ENCODE measurements at places on chromosomes 4 and X.
A peak's percentile ranks its signal among the peaks of the same experiment; 100 is the strongest.

DNA sequence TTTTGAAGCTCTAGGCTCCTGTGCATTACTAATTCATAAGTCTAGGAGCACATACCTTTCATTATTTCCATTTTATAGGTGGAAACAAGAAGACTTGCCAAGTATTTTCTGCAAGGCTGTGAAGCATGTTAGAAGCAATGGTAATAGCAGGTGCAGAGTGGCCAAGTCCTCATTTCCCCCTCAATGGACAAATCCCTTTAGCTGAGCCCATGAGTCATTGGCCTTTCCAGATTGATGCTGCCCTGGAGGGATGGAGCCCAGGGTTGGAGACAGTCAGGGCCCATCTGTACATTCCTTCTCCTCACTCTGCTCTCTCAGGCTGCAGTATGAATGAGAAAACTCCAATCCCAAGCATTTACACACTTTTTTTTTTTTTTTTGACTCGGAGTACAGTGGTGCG lies 6.6 kb downstream of the MGST2 start:
- DNase-seq, result no peak

GRCh38 chrX:12802741-12803140 lies 11.5 kb downstream of the PRPS2 start:
- DNase-seq, result no peak

GRCh38 chrX:63050225-63050624 lies 300.9 kb downstream of the SPIN4 start:
- no peak for DNase-seq

GRCh38 chrX:21813612-21814368 lies 25.6 kb upstream of the MBTPS2 start:
- DNase-seq, result no peak

DNA sequence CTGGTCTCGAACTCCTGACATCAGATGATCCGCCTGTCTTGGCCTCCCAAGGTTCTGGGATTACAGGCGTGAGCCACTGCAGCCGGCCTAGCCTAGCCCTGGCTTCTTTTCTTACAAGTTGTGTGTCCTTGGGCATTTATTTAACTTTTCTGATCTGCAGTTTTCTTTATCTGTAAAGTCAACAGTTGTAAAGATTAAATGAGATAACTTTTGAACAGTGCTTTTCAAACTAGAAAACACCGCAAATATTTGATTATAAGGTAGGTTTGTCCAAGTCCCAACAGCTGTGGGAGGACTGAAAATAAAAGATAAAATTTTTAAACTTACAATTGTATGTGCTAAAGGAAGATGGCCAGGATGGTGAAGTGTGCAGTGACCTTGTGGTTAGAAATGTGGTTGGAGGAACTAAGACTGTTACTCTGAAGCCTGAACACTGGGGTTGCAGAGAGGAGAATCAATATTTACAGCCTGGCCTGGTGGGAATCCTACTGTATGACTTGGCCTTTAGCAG lies 44.8 kb downstream of the GSX2 start:
- peak; percentile 11 for DNase-seq

DNA sequence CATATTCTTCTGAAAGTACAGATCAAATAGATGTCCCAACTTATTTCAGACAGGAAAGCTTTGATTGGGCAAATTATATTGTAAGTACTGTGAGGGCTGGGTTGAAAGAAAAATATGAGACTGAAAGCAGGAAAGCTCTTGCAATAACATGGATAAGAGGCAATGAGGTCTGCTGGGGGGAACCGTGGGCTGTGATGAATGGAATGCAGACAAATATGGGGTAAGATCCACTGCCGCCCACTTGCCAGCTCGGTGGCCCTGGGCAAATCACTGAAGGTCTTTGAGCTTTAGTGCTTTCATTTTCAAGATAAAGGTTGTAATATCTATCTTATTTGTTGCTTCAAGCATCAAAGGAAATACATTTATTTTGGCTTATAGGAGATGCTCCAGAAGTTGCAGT lies 51.0 kb downstream of the AGA start:
- no peak for DNase-seq

DNA sequence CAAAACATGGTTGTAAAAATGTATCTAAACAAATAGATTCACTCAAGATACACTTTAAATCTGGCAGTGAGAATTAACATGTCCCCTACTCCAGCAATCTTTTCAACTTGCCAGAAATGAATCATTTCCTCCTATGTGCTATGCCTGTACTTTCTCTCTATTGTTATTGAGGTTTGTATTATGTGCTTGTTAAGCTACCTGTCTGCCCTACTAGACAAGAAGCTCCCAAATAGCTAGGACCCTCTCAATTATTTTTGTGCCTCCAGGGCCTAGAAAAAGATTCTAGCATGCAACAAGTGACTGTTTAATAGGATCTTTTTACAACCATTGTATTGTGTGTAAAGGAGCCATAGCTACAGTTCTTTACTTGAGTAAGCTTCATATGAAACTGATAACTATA lies 3.5 kb upstream of the SAP30 start:
- DNase-seq, result no peak

DNA sequence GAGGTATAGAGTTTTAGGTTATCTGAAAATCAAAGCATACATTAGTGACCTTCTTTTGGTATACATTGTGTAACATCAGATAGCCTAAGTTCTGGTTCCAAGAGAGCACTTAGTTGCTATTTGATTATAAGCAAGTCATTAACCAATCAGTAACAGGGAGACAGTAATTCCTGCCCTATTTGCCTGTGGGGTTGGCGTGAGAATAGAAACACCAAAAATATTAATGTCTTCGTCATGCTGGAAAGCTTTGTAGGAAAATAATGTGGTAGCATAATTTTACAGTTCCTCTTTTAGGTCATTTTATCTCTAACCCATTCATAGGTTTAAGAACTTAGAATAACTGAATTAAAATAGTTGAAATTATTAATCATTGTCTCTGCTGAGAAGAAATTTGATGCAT lies 37.8 kb downstream of the NPNT start:
- no peak for DNase-seq

DNA sequence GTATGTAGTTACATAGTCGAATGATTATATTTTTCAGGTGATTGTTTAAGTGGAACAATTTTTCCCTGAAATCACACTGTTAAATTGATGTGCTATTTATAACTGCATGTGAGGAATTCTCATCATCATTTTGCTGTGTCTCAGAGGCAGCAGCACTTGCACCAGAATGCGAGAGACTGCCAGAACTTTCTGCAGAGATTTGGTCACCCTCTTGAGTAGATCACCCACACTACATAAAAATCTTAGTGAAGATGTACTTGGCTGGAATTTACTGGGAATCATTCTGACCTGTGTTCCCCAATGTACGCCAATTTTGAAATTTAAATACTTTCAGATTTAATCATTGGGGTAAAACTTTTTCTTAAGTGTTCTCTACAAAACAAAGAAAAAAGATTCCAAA lies 5.4 kb downstream of the UGT2B4 start:
- no peak for DNase-seq

GRCh38 chrX:151789179-151789800 lies 54.7 kb downstream of the CNGA2 start:
- DNase-seq, result peak; percentile 18

- peak; percentile 78 for DNase-seq
Observed at GRCh38 chr4:140012688-140013486, 141.1 kb downstream of the MAML3 start.

- no peak for DNase-seq
Observed at GRCh38 chrX:148947399-148947975, 447.1 kb downstream of the AFF2 start.

DNA sequence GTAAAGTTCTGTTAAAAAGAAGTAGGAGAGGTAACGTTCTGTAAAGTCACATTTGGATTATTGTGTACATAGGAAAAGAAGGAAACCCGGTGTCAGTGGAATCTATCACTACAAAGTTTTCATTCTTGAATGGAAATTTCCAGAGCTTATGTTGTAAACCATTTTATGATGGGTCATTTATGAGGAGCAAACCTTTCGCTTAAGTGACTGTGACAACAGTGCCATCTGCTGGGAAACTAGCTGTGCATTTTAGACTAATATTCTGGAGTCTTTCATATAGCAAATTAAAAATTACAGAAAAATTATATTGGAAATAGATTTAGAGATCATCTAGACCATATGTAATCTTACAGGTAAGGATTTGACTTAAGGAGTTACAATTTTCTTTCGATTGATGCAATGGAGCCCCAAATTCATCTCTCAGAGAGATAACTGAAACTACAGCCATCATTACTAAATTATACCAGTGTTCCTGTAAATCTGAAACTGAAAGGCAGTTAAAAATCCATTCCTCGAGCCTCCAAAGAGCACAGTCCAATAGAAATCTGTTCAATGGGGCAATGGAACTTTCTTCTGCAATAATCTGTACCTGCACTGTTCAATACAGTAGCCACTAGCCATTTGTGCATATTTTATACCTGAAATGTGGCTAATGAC lies 26.9 kb downstream of the ASB9 start:
- DNase-seq, result peak; percentile 40

DNA sequence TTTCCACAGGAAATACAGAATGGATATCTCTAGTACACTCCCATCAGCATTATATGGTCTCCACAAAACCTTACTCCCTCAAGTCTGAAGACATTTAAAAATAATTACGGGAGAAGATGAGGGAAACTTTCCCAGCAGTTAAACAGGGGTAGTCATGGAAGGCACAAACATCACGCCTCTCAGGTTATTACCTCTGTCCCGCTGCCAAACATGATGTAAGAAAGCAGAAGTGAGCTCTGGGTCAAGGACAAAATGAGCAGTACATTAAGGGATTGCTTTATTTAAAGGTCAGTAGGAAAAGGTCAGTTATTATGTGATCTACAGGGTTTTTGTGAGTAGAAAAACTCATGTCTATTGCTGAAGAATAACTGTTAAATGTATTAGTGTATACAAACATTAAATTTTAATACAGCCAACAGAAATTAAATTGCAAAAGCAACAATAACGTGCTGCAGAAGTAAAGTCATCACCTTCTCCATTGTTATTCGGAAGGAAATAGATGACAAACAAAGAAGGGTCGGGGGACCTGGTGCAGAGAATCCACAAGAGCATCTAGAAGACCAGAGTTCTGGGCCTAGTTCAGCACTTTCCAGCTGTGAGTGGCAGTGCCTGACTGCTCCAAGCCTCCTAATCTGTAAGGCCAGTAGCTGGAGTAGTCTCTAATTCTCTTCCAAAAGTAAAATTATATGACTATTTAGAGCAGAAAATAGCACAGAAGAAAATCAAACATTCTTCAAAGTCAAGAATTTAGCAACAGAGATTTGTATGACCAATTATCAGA lies 171.2 kb downstream of the PPP3CA start:
- peak; percentile 53 for DNase-seq

GRCh38 chr4:66949419-66949818 lies 595.9 kb downstream of the CENPC start:
- no peak for DNase-seq

- no peak for DNase-seq
Observed at GRCh38 chr4:145644699-145645098, 25.5 kb downstream of the MMAA start.

DNA sequence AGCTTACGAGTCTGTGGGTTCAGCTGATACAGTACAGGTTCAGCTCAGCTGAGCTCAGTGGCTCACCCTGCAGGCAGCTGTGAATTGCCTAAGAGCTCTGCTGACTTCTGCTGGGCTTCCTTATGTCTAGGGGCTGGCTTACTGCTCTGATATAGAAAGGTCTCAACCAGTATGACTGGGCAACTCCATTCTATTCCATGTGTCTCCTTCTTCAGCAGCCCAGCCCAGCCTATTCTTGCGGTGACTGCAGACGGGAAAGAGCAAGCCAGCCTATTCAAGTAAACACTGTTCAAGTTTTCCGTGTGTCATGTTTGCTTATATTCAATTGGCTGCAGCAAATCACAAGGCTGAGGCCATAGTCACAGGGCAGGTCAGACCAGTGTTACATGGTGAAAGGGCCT lies 615.4 kb upstream of the ZFP42 start:
- peak; percentile 38 for DNase-seq

GRCh38 chr4:106063009-106063408 lies 167.7 kb downstream of the NPNT start:
- no peak for DNase-seq

GRCh38 chrX:13826770-13827169 lies 9.9 kb upstream of the GPM6B start:
- no peak for DNase-seq

- no peak for DNase-seq
Observed at GRCh38 chr4:8582941-8583654, 2.9 kb downstream of the GPR78 start.

DNA sequence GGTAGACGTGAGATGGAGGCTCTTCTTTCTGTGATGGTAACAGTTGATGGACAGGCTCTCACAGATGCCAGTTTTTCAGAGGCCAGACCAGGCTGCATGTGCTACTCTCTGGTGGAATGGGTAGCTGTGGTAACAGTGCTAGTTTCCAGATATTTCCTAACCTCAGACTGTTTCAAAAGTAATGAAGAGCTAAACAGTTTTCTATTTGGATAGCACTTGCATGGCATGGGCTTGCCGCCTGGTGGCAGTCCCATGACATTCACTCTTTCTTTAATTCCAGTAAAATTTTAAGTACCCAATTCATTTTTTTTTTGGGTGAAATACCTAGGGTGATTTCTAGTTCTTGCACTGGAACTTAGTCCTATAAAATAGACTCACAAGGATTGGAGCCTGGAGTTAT lies 220.2 kb upstream of the MAD2L1 start:
- DNase-seq, result no peak

GRCh38 chr4:122512430-122512829 lies 55.9 kb upstream of the IL2 start:
- DNase-seq, result no peak

- no peak for DNase-seq
Observed at GRCh38 chr4:149574971-149575370, 240.7 kb downstream of the IQCM start.

- no peak for DNase-seq
Observed at GRCh38 chr4:176601124-176601523, 191.6 kb downstream of the VEGFC start.

DNA sequence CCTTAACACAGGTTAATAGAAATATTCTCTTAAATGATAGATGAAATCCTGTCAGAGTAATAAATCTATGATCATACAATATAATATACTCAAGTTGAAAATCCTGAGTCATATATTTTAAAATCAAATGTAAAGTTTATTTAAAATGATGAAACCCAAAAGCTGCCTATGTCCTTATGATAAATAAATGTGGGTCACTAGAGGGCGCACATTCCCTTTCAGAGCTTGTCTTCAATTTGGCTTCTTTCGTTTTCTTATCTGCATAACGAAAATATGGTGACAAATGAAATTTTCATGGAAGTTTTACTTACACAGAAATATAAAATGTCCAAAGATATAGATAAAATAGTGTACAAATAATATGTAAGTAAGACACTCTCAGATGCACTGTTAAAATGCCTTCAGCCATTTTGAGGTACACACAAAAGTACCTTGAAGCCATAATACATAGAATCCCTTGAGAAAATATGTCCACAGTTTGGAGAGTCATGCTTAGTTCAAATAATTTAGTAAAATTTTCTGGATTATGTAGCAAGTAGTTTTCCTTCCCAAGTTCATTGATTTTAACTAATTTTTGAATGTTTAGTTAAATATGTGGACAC lies 680.4 kb downstream of the DMD start:
- peak; percentile 9 for DNase-seq

DNA sequence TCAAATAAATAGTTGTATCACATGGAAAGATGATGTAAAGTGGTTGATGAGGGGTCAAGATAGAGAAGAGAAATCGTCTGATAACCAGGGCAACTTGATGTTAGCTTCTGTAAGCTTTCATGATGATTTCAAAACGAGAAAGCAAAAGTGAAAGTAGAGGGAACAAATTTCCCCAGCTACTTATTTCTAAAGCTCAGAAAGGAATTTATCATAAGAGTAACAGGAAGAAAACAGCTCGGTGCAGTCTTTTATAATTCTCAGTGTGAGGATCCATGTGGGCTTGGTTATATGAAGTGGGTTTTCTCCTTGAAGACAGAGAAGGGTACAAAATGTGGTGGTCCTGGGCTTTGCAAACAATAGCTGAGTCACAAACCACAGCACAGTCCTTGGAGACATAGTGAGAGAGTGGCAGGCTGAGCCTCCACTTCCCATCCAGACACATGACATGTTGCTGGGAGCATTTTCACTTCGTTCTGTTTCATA lies 32.1 kb upstream of the GLRA2 start:
- no peak for DNase-seq

Measured in transverse colon (tissue), 4 donors.